Activated CD4-positive, alpha-beta T cell treated with anti-CD3 and anti-CD28 coated beads, Interleukin-2, amount 10 ng/mL, durations not matched to agents 7 days and 5 days (primary cell): ENCODE measurements at places on chromosomes 11 and 22.
A peak's percentile ranks its signal among the peaks of the same experiment; 100 is the strongest.

DNA sequence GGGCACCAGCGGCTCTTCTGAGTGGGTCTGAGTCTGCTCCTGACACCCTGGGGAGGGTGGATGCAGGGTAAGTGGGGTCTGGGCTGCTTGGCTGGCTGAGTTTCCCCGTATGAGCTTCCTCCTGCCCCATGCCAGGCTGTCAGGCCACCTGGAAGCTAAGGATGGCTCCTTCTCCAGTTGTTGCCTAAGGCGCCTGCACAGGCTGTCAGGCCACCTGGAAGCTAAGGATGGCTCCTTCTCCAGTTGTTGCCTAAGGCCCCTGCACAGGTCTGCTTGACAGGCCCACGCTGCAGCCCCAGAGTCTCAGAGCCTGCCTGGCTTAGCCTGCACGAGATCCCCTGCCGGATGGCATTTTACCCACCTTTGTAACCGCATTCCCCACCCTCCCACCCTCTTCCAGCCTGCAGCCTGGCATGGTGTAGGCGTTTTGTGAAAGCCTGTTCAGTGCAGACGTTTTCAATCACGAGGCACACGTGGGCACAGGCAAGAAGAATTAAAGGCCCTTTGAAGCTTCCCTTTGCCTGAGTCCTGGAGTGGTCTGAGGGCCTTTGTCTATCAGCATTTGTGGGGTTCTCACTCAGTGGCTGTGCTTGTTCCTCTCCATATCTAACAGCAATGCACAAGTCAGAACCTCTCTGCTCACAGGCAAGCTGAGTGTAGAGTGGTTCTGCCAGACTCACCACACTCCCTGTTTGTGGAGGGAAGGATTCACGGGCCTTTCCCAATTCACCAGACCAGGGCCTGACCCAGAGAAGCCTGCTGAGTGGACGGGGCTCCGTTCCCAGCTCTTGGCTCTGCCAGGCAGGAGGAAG, 40.2 kb upstream of the B3GAT1 start:
- H3K4me1 ChIP-seq = no peaks in the 10 kb centered on the region
- no peak overlapping the region for H3K27ac ChIP-seq
- DNase-seq = no peak
- no peaks in the 10 kb centered on the region for H3K36me3 ChIP-seq
- H3K4me3 ChIP-seq = no peak overlapping the region
- H3K27me3 ChIP-seq = no peaks in the 10 kb centered on the region

DNA sequence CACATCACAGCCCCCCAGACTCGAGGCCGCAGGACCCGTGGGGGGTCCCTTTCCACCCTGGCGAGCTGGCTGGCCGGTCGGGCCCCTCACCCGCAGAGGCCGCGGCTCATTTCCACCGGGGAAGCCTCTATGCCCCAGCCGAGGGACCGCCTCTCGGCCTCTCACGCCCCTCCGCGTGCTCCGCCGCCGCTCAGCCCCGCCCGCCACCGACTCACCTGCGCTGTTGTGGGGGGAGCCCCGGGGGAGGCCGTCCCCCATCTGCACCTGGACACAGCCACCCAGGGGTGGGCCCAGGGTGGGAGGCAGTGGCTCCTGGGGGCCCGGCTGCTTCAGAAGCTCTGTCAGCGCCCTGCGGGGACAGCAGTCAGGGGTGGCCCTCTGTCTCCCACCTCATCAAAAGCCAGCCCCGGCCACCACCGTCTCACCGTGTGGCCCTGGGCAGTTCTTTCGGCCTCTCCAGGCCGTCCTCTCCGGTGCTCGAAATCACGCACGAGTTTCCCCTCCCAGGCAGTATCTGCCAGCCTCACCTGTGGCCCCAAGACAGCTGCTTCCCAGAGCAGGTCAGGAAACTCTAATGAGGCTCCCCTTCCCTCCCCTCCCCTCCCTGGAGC, 3.8 kb downstream of the SHISA8 start:
- H3K4me1 ChIP-seq = peaks cover 34% of the 10 kb centered on the region
- H3K27me3 ChIP-seq = peaks cover 41% of the 10 kb centered on the region
- no peak overlapping the region for H3K4me3 ChIP-seq
- no peak overlapping the region for H3K27ac ChIP-seq

DNA sequence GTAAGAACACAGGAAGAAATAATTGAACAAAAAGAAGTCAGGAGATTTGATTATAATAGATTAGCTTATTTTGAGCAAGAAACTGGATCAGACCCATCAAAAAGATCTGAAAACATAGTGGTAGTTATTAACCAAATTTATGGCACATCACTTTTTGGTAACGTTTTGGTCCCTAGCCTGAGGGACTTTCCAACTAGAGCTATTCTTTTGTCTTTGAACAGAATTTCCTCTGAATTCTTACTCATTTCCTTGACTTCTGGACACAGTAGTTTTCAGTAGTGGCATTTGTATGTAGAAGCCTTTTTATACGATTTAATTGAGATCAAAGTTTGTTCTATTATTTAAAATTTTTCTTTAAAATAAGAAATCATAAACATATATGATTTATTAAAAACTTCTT, 96.5 kb upstream of the PDGFD start:
- no peak overlapping the region for H3K4me3 ChIP-seq
- no peaks in the 10 kb centered on the region for H3K36me3 ChIP-seq
- no peak for DNase-seq
- no peaks in the 10 kb centered on the region for H3K27me3 ChIP-seq
- no peak overlapping the region for H3K27ac ChIP-seq

DNA sequence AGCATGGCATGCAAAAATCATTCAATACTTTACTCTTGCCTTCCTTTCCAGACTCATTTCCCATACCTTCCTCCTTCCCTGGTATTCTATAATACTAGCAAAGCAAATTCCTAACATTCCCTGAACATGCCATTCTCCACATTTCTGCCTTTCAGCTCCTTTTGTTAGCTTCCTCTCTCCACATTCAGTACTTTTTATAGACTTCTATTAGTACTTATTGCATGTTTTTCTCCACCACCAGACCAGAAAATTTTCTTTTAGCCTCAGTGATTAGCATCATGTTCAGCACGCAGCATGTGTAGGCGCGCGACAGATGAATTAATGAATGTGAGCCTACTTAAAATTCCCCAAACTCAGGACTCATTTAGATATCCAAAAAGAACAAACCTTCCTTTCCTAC, 935.3 kb downstream of the DLG2 start:
- no peak for DNase-seq
- H3K27me3 ChIP-seq = no peaks in the 10 kb centered on the region
- H3K4me3 ChIP-seq = no peak overlapping the region
- H3K36me3 ChIP-seq = no peaks in the 10 kb centered on the region
- no peak overlapping the region for H3K27ac ChIP-seq

DNA sequence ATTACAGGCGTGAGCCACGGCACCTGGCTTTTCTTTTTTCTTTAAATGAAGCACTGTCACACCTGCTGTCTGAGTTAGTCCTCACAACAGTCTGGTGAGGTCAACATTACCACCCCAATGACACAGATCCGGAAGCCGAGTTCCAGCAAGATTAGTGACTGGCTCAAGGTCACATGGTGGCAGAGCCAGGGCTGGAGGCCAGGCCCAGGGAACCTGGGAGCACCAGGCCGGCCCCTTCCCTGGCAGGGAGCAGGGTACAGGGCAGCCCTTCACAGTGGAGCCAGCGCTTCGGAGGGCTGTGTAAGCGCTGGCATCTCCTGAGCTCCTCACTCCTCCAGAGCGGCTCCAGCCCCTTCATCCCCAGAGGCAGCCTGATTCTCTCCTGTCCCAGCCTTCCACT, 118.7 kb downstream of the ST3GAL4 start:
- H3K27me3 ChIP-seq = no peaks in the 10 kb centered on the region
- H3K27ac ChIP-seq = no peak overlapping the region
- no peak overlapping the region for H3K4me3 ChIP-seq

DNA sequence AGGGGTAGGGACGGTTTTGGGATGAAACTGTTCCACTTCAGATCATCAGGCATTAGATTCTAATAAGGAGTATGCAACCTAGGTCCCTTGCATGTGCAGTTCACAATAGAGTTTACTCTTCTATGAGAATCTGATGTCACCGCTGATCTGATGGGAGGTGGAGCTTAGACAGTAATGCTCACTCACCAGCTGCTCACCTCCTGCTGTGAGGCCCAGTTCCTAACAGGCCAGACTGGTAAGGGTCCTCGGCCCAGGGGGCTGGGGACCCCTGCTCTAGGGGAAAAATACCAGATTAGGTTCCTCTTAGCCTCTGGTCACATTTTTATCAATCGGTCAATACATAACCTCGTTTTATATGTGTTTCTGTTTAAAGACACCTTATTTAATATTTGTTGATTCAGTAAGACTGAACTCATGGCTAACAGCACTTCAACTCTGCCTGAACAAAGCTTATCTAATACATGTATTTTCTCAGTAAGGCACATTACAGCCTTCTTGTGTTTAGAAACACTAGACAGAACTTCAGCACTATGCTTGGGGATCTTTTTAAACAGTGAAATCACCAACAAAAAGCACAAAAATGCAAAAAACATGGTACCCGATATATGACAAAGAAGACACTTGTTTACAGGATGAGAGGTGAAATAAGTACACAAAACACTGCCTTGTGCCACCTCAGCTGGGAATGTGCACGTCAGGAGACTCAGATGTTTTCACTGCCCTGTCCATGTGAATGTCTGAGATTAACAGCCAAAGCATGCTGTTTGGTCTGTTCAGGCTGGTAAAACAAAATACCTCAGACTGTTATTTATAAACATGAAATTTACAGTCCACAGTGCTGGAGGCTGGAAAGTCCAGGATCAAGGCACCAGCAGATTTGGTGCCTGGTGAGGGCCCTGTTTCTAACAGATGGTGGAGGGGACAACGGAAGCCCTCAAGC, 107.5 kb downstream of the USP35 start:
- no peaks in the 10 kb centered on the region for H3K27me3 ChIP-seq
- H3K4me3 ChIP-seq = no peak overlapping the region
- peaks cover 34% of the 10 kb centered on the region for H3K36me3 ChIP-seq
- peaks cover 36% of the 10 kb centered on the region for H3K4me1 ChIP-seq
- no peak for DNase-seq
- no peak overlapping the region for H3K27ac ChIP-seq

DNA sequence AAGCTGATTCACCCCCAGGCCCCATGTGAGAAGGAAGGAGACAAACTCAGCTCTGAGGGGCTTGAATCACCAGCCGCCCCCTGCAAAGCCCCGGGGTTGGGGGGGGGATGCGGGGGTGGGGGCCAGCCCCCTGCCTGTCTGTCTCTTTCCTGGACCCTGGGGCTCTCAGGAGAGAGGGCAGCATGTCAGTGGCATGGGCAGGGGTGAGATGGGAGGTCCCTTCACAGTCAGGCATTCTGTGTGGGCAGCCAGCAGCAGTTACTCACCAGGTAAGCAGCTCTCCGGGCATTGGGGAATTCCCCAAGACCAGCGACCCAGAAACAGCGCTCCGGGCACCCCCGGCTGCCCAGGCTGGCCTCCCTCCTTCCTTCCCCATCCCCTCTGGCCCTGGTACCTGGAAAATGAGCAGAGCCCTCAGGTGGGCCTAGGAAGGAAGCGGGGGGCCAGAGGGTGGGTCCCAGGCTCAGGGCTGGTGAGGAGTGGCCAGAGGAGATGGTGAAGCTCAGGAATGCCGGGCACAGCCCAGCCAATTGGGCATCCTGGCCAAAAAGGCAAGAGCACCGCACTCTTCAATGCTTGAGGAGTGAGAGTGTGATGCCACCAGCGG, 4.2 kb upstream of the LIF start:
- no peak for DNase-seq
- no peak overlapping the region for H3K4me3 ChIP-seq
- peaks cover 3% of the 10 kb centered on the region for H3K36me3 ChIP-seq
- H3K27me3 ChIP-seq = no peaks in the 10 kb centered on the region
- peaks cover 74% of the 10 kb centered on the region for H3K4me1 ChIP-seq

DNA sequence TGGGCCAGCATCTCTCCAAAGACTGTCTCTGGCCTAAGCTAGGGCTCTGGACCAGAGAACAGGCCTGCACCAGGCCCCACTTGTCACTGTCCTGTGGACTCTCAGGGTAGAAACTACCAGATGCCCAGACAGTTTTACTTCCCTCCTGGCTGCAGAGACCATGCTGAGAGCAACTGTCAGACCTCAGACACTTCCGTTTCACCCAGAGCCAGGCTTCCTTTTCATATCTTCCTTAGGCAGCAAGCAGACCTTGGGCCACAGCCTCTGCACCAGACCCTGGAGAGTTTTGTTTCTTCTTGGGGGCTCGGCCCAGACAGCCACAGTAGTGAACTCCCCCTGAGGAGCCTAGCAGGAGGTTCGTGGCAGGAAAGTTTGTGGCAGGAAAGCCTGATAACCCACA, 12.1 kb upstream of the FCHSD2 start:
- DNase-seq = peak; percentile 59
- H3K4me3 ChIP-seq = peak overlapping the region; percentile 30
- peaks cover 14% of the 10 kb centered on the region for H3K36me3 ChIP-seq

DNA sequence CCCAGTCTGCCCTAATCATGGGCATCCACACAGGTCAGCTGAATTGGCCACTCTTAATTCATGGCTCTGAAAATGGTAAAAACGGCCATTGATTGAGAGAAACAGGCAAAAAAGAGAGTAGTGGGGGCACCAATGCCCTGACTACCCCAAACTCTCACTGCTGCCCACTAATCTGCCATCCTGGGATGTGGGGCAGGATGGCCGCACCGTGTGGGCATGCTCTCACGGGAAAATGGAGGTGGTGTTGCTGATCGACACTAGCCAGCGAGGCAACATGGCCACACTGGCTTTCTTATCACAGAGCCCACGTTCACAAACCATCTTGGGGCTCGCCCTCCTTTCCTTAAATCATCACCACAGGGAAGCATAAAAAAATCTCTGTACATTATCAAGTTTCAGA, 11.2 kb upstream of the TUB start:
- H3K4me3 ChIP-seq = no peak overlapping the region
- H3K4me1 ChIP-seq = no peaks in the 10 kb centered on the region
- no peak overlapping the region for H3K27ac ChIP-seq
- no peak for DNase-seq

DNA sequence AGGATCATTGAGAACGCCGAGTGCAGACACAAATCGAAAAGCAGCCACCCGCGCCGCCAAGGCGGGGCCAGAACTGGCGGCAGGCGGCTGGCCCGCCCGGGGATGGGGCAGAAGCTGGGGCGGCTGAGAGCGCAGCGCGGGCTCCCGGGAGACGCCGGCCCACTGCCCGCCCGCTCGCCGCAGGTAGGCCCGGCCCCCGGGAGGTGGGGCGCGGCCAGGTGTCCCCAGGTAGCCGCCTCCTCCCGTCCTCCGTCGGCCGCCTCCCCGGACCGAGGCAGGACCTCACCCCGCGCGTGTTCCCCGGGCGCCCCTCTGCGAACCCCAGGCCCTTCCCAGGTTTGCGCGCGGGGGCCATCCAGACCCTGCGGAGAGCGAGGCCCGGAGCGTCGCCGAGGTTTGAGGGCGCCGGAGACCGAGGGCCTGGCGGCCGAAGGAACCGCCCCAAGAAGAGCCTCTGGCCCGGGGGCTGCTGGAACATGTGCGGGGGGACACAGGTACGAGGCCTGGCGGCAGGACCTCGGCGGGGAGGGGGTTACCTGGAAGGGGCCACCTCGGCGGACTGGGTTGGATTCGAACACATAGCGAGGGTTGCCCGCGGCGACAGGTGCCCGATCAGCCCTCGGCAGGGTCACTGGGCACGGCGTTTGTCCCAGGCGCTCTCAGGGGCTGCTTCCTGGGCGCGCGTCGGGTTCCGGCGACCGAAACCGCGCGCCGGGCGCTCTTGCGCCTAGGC, at the start of gene PRRG4:
Gene PRRG4, plus strand, starts transcription at position 248 of the 733 bp plus-strand sequence. CDS start 603 bp downstream, outside the sequence.
- peak; percentile 53 for DNase-seq
- H3K4me1 ChIP-seq = peaks cover 8% of the 10 kb centered on the region
- H3K36me3 ChIP-seq = no peaks in the 10 kb centered on the region
- peaks cover 34% of the 10 kb centered on the region for H3K27me3 ChIP-seq
